ENCODE measurements at places on chromosomes 16 and 17.

- DNase-seq, result no peak
These were observed 18.7 kb downstream of the HLF start for GRCh38 chr17:55283256-55283965.

GRCh38 chr16:17389384-17389783, 81.4 kb downstream of the XYLT1 start:
- no peak for DNase-seq

- no peak for DNase-seq
These were observed 17.0 kb downstream of the PITPNA start for GRCh38 chr17:1545618-1546017.

DNA sequence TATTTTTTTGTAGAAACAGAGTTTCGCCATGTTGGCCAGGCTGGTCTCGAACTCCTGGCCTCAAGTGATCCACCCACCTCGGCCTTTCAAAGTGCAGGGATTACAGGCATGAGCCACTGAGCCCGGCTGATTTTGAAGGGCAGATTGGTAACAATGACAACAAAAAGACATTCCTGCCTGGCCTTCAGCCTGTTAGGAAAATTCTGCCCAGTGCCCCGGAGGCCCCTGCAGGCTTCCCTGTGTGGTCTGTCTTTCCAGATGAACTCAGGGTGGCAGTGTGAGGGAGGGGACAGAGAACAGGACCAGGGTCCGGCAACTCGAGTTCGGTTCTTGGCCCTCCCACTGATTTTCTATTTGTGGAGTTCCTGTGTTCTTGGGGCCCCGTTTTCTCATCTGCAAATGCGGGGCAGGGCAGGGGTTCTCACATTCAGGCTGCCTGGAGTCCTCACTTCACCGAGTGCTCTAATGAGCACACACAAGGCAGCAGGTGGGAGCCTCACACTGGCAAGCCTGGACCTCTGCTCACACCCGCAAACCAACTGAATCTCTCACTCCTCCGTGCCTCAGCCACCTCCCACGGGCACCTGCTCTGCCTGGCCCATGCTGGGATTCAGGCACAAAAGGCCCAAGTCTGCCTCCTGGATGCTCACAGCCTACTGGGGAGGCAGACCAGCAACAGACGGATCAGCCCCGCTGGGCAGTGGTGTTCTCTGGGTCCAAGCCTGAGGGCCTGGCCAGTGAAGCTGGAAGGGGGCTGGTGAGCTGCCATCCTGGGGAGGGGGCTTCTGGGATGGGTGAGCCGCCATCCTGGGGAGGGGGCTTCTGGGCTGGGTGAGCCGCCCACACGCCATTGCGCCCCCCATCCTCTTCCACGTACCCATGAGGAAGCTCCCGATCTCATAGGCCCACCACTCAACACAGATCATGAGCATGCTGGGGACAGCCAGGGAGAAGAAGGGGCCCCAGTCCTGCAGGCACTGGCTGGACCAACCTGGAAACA, 10.3 kb downstream of the SLC47A2 start:
- DNase-seq, result no peak

- DNase-seq, result no peak
These were observed 4.7 kb upstream of the FAAP100 start for GRCh38 chr17:81556863-81557262.

DNA sequence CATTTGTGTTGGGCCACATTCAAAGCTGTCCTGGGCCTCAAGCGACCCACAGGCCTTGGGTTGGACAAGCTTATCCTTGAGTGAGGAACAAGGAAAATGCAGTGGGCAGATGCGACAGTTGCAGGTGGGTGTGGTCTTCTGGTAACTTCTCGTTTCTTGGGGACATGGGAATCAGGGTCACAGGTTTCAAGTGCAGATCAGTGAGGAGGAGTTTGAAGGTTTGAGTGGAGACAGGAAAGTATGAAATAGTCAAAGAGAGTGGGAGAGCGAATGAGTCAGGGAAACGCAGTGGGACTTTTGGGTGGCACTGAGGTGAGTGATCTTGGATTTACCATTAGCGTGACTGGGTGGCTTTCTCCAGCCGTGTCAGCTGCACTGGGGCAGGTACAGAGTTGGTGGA, 15.4 kb upstream of the CCL22 start:
- no peak for DNase-seq

DNA sequence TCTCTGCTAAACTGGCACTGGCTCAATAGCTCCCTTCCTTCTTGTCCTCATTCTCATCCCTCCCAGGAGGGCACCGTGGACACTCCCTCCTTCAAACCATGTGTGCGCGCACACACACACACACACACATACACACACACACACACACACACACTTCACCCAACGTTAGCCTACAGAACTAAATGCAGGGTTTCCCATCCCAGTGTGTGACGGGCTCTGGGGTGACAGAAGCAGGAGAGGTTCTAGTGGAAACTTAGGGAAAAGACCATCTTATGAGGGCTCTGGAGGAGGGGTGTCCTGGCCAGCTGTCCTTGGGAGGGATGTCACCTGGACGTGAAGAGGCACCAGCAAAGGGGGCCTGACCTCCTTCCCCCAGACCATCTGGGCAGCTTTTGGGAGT, 19.7 kb downstream of the OSBPL7 start:
- DNase-seq, result no peak

DNA sequence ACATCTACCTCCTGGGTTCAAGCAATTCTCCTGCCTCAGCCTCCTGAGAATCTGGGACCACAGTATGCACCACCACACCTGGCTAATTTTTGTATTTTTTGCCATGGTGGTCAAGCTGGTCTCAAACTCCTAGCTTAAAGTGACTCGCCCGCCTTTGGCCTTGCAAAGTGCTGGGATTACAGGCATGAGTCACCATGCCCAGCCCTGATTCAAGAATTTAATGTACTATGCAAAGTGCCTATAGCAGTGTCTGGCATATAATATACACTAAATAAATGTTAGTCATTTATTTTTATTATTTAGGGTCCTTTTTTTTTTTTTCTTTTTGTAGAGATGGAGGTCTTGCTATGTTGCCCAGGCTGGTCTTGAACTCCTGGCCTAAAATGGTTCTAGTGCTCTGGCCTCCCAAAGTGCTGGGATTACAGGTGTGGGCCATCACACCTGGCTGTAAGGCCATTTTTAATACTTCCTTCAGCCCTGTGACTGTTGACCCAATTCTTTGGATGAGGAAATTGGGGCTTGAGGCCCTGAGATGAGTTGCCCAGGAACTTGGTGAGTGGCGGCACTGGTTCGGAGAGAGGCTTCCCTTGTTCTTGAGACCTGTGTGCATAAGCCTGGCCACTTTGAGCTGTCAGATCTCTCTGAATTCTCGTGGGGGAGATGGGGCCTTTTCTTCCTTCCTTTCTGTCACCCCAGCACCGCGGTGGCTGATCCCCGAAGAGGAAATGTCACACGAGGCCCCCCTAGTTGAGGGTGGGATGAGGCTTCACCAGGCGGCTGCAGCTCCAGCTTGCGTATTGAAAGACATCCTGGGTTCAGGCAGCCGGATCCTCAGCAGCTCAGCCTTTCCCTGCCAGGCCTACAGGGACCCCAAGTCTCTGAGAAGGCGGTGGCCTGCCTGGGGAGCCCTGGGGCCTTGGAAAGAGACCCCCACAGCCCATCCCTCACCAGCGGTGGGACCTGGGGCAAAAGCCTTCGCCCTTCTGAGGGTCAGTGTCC, 38.7 kb downstream of the LAT start:
- DNase-seq, result no peak

GRCh38 chr17:42142371-42142896, 12.4 kb downstream of the RAB5C start:
- no peak for DNase-seq

DNA sequence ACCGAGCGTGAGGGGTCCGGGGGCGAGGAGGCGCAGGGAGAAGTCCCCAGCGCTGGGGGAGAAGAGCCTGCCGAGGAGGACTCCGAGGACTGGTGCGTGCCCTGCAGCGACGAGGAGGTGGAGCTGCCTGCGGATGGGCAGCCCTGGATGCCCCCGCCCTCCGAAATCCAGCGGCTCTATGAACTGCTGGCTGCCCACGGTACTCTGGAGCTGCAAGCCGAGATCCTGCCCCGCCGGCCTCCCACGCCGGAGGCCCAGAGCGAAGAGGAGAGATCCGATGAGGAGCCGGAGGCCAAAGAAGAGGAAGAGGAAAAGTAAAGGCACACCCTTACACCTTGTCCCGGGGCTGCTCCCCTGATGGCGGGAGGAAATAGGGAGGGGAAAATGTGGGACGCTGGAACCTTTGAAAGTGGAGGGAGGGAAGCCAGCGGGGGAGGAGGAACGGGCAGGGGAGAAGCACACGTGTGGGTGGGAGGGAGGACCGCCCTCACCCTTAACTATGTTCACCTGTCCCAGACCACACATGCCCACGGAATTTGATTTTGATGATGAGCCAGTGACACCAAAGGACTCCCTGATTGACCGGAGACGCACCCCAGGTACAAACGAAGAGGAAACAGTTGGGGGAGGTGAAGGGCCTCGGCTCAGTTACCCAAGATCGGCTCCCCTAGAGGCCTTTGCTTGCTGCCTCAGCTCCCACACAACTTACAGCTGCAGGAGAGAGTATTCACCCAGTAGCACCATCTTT, 916 bp downstream of the PAGR1 start:
- no peak for DNase-seq

DNA sequence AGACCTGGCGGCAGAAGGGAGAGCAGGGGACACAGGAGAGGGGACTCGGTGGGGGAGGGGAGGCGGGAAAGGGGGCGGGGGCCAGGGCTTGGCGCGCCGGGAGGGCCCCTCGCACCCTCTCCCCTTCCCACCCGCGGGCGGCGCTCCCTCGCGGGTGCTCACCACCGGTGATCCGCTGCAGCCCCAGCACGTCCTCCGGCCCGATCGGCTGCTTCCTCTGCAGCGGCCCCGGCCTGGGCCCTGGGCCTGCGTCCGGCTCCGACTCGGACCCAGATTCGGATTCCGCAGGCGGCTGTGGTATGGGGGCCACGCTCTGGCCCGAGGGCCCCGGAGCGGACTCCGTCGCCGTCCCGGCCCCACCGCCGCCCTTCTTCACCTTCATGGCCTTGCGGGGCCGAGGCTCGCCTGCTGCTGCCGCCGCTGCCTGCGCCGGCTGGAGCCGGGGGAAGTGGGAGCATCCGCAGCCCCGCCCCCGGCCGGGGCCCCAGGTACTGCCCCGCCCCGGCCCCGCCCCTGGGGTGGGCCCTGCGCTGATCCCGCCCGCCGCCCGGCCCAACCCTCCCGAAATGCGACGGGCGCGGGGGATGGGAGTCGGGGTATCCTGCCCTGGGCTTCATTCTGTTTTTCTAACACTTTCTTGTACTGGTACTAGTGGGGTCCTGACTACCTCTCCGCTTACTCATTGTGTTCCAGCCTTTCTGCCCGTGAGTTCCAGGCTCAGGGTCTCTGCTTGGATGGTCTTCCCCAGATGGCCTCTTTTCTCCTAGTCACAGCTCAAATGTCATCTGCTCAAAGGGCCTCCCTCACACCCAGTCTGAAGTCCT, at the start of gene UNC119:
UNC119 (minus strand) TSS at position 449 of the 824 bp plus-strand sequence; CDS start at position 382, 67 bp downstream.
- DNase-seq, result peak; percentile 60

DNA sequence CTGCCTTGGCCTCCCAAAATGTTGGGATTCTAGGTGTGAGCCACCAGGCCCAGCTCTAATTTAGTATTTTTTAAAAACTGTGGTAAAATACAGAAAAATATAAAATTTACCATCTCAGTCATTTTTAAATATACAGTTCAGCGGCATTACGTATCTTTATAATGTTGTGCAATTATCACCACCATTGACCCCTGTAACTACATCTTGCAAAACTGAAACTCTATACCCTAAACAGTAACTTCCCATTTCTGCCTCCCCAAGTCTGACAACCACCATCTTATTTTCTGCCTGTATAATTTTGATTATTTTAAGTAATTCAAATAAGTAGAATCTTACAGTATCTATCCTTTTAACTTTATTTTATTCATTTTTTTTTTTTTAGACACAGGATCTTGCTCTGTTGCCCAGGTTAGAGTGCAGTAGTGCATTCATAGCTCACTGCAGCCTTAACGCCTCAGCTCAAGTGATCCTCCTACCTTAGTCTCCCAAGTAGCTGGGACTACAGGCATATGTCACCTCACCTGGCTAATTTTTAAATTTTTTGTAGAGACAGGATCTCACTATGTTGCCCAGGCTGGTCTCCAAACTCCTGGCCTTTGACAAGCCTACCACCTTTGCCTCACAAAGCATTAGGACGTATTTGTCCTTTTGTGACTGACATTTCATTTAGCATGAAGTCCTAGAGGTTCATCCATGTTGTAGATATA, 10.9 kb upstream of the GGA2 start:
- no peak for DNase-seq

DNA sequence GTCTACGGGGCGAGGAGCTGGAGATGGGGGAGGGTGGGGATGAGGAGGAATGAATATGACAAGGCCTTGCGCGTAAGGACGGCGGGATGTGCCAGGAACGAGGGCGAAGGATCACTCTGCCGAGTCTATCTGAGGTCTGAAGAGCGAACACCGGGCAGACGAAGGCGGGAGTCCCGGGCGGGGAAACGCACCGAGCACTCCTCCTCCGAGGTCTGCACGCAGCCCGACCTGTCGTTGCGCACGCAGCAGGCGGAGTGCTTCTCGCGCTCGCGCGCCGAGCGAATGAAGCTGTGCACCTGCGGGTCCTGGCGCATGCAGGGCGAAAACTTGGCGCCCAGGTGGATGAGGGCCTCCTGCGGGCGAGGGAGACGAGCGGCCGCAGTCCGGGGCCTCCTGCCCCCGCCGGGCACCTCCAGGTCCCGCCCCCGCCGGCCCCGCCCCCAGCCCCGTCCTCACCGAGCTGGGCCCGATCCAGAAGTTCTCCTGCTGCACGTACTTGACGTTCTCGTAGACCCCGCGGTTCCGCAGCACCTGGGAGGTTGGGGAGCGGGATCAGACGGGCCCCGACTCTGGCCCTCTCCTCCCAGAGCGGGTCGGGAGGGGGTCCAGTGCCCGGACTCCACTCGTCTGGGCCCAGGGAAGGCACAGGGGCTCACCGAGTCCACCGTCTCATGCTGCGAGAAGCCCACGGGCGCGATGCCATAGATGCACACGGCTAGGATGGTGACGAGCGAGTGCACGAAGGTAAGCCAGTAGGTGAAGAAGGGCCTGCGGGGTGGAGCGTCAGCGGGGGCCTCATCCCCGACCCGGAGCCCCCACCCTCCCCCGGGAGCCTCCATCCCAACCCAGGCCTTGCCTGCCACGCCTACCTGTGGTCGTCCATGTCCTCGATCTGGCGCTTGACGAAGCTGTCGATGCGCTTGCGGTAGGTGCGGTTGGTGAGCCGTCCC, 7.6 kb downstream of the SNRNP25 start:
- DNase-seq, result no peak

DNA sequence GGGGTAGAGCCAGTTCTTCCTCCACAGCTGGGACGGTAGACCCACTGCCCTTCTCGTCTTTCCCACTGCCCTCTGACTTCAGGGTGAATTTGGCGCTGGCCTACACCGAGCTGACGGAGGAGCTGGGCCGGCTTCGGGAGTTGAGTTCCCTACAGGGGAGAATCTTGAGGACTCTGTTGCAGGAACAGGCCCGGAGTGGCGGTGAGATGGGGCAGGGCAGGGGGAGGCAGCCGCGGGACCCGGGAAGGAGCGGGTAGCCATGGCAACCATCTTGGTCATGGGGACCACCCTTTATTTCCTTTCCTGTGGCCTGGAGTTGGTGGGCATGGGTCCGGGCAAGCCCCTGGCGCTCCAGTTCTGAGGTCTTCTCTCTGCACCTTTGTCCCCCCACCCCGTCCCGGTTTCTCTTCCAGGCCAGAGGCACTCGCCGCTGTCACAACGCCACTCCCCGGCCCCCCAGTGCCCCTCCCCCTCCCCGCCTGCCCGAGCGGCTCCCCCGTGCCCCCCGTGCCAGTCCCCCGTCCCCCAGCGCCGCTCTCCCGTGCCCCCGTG, 14.4 kb downstream of the TBKBP1 start:
- DNase-seq, result no peak

- DNase-seq, result no peak
These were observed 114.1 kb downstream of the SPAG9 start for GRCh38 chr17:51006601-51007000.

- no peak for DNase-seq
These were observed 29.9 kb upstream of the GINS2 start for GRCh38 chr16:85718682-85719081.

Data from activated CD4-positive, alpha-beta T cell treated with anti-CD3 and anti-CD28 coated beads for 1 hour (primary cell).